A549 treated with GW870086 at 1 μM for 4 hours (cell line): ENCODE measurements at places on chromosomes 13 and 19. TPM values are rescaled to one million over a fixed set of nuclear protein-coding genes. Genes with fewer than 3 reads are reported as not detected.

Gene IGSF23
- 0.41 to 0.66 TPM (median 0.59 TPM) in 5 replicates for total RNA-seq

Gene LCP1
- 0.16 to 0.26 TPM (median 0.21 TPM) in 5 replicates for total RNA-seq

Gene ZMYM5
- 4.4 to 7.3 TPM (median 6.4 TPM) in 5 replicates for total RNA-seq

Gene MYDGF
- total RNA-seq = 122 to 151 TPM (median 136 TPM) in 5 replicates

Gene SIGLEC12
- not detected in 5 replicates for total RNA-seq

Gene PGLYRP1
- not detected in 5 replicates for total RNA-seq

Gene YJEFN3
- total RNA-seq = 2.2 to 3.8 TPM (median 3.1 TPM) in 5 replicates

Gene TEX26
- total RNA-seq = not detected in 5 replicates

Gene ZNF93
- total RNA-seq = not detected in 5 replicates

Gene PTPRS
- total RNA-seq = 18.3 to 30.1 TPM (median 26.8 TPM) in 5 replicates

Gene KCTD15
- total RNA-seq = 43.0 to 63.3 TPM (median 55.7 TPM) in 5 replicates

Gene FCER2
- not detected in 5 replicates for total RNA-seq

Gene TMEM221
- total RNA-seq = 0.26 to 0.79 TPM (median 0.68 TPM) in 5 replicates

Gene KISS1R
- total RNA-seq = 0.18 to 0.67 TPM (median 0.39 TPM) in 5 replicates

Gene KLF2
- 16.9 to 30.9 TPM (median 28.7 TPM) in 5 replicates for total RNA-seq

Gene EPS8L1
- total RNA-seq = 5.0 to 6.5 TPM (median 5.9 TPM) in 5 replicates

Gene B3GNT3
- 4.8 to 6.2 TPM (median 6.1 TPM) in 5 replicates for total RNA-seq

Gene TFPT
- total RNA-seq = 19.1 to 23.8 TPM (median 20.9 TPM) in 5 replicates

Gene NLRP9
- total RNA-seq = not detected in 5 replicates

Gene TRPM4
- total RNA-seq = 6.9 to 10.2 TPM (median 8.4 TPM) in 5 replicates

Gene ZNF90
- total RNA-seq = not detected in 5 replicates

Gene CAMSAP3
- total RNA-seq = 4.0 to 5.8 TPM (median 5.0 TPM) in 5 replicates

Gene LRFN3
- 13.5 to 23.2 TPM (median 21.2 TPM) in 5 replicates for total RNA-seq

Gene EFNB2
- total RNA-seq = 3.7 to 4.5 TPM (median 4.2 TPM) in 5 replicates

Gene SIGLEC14
- total RNA-seq = 0.12 TPM in 1 of 5 replicates, not detected in the others

Gene MAP4K1
- total RNA-seq = 0.40 to 3.6 TPM (median 0.85 TPM) in 5 replicates

Gene APLP1
- 65.9 to 95.9 TPM (median 93.4 TPM) in 5 replicates for total RNA-seq

Gene SLC27A1
- 2.0 to 3.2 TPM (median 2.6 TPM) in 5 replicates for total RNA-seq
